ENCODE measurements at places on chromosomes 2 and 18. TPM values are rescaled to one million over a fixed set of nuclear protein-coding genes. Genes with fewer than 3 reads are reported as not detected.

Gene PLGLB2
- 5.9 TPM for total RNA-seq

Gene ORMDL1
- total RNA-seq, result 77.0 TPM

Gene RPRM
- 71.7 TPM for total RNA-seq

Gene ARHGEF33
- 6.9 TPM for total RNA-seq

Gene DNAH6
- total RNA-seq, result 10.6 TPM

Gene CFAP65
- total RNA-seq, result 0.63 TPM

Gene TUBB8B
- not detected for total RNA-seq

Gene VWC2L
- 7.8 TPM for total RNA-seq

Gene STAT4
- 6.3 TPM for total RNA-seq

Gene G6PC2
- not detected for total RNA-seq

Gene TMEM178A
- 32.2 TPM for total RNA-seq

Gene TANK
- 115 TPM for total RNA-seq

Measured in parietal lobe (tissue), 2 donors.